H9 (cell line): ENCODE measurements at places on chromosomes 1 and 21. TPM values are rescaled to one million over a fixed set of nuclear protein-coding genes. Genes with fewer than 3 reads are reported as not detected.

SMIM1 gene
- 5.3 and 7.3 TPM in 2 replicates for total RNA-seq

- no peak for DNase-seq
These were observed 27.6 kb downstream of the COQ8A start for GRCh38 chr1:226967665-226968064.

- DNase-seq, result no peak
These were observed 13.8 kb upstream of the NLRP3 start for GRCh38 chr1:247402120-247402675.

- DNase-seq, result no peak
These were observed 14.4 kb upstream of the PSMG1 start for GRCh38 chr21:39197448-39198233.

FAM229A gene
- total RNA-seq, result 5.6 and 8.3 TPM in 2 replicates

- DNase-seq, result peak; percentile 19
These were observed 14.8 kb downstream of the MMEL1 start for GRCh38 chr1:2617971-2618470.

C1orf198 gene
- total RNA-seq, result 28.2 and 28.9 TPM in 2 replicates

IGSF9 gene
- total RNA-seq, result 11.3 and 12.3 TPM in 2 replicates

- DNase-seq, result no peak
These were observed 96.0 kb upstream of the DUSP10 start for GRCh38 chr1:221837896-221838295.

DNA sequence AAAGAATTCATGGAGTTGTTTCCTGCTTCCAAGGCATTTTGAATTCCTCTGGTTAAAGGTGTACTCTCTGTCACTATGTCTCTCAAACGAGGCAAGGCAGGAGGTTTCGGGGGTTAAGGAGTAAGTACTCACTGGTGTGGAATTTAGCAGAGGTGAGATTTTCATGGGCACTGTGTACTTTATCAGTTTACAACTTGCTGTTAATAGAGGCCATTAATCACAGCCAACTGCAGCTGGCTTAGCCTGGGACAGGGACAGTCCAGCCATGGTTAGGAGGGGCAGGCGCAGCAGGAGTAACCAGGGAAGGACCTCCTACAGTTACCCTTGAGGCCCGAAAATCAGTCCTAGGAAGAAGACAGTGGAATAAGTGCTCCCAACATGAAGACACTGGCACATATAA lies 18.1 kb upstream of the TMEM9 start:
- no peak for DNase-seq

DNA sequence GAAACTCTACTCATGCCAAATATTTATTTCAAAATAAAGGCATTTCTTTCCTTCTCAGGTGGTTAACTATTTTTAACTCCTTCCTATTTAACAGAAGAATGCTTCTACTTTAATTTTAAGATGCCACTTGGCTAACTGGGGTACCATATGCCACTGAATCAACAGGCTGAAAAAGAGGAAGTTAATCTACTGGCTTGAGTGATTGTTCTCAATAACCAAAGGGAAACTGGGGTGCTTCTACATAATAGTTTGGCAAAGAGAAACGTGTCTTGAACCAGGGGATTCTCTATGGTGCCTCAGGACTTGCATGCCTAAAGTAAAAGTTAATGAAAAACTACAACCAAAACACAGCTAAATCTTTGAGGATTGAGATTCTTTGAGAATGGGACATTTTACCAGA lies 142.6 kb downstream of the DENND1B start:
- DNase-seq, result no peak

GRCh38 chr1:223742856-223743517 lies 30.6 kb downstream of the CAPN2 start:
- no peak for DNase-seq

- DNase-seq, result peak; percentile 3
These were observed 141.6 kb upstream of the ETV3 start for GRCh38 chr1:157279802-157280140.

GRCh38 chr1:9292361-9293240 lies at the start of gene SPSB1:
TSS of gene SPSB1 (plus strand) at chr1:9292894. CDS start at chr1:9355892, 62,998 bp downstream.
- DNase-seq, result peak; percentile 73

GRCh38 chr21:42305707-42306147 lies 9.5 kb downstream of the TFF3 start:
- no peak for DNase-seq

DNA sequence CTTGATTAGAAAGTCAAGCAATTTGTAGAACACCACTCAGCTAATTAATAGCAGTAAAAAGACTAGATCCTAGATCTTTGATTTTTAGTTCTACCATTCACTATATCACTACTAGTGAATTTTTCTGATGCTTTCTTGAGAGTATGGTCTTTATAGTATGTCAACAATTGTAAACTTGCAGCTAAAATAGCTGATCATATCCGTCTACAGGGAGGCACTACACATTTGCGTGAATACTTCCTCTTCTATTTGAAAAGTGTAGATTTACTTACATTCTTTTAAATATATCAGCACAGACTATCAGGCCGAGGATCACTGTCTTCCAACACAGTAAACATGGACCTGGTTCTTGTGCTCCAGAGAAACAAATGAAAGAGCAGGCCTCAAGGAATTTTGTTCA lies 18.6 kb upstream of the PTPRC start:
- DNase-seq, result no peak

DNA sequence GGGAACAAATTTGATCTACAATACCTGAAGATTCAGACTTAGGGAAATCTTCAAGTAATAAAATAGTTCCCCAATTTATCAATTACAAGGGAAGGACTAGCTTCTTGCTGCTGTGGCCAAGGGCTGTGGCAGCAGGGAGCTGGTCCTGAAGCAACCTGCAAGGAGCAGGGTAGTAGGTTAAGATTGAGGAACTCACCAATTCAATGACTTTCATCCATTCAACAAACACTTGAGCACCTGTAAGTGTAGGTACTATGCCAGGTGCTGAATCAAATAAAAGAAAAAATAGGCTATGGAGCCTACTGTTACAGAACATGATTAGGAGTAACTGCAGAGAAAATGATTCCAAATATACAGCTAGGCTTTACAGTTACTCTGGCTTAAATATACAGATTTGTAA lies 64.2 kb upstream of the RBM34 start:
- no peak for DNase-seq

DNA sequence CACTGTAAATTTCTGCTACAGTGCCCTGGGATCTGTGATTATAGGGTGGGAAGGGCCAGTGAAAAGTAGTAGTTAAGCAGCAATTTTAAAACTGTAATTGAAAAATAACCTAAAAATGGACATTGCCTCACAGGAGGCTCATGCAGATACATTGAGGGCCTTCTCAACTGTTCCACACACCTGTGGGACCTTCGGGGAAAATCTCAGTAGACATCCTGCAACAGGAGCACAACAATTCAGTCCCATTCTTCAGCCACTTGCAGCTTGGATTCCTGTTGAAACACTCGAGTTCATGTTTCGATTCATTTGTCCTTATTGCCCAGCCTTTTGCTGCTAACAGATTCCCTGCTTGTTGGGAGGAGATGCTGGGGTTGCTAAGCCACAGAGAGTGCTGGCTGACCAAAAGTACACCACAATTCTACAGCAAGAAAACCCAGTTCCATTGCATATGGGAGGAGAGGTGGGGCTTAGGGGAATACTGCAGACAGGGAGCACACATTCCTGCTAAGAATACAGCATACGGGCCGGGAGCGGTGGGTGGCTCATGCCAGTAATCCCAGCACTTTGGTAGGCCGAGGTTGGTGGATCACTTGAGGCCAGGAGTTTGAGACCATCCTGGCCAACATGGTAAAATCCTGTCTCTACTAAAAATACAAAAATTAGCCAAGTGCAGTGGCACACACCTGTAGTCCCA lies 4.5 kb downstream of the TMCC2 start:
- no peak for DNase-seq

GRCh38 chr1:83845437-83846071 lies 153.4 kb downstream of the TTLL7 start:
- no peak for DNase-seq

GRCh38 chr1:87129038-87129437 lies 199.6 kb upstream of the LMO4 start:
- DNase-seq, result no peak

DNA sequence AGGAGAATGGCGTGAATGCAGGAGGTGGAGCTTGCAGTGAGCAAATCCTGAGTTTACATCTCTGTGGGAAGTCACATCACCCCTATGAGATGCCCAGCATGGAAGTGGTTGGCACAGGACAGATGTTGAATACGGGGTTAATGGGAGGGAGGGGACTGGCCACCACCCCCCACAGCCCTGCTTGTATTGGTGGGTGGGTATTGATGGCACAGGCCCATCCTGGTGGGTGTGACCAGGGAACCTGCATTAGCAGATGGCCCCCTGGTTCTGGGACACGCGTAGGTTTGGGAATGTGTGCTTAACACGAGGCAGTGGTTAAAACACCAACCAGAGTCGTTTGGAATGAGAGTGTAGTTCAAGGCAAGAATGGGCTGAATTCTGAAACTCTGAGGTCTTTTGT lies 117.9 kb downstream of the PRDM2 start:
- DNase-seq, result peak; percentile 20

DNA sequence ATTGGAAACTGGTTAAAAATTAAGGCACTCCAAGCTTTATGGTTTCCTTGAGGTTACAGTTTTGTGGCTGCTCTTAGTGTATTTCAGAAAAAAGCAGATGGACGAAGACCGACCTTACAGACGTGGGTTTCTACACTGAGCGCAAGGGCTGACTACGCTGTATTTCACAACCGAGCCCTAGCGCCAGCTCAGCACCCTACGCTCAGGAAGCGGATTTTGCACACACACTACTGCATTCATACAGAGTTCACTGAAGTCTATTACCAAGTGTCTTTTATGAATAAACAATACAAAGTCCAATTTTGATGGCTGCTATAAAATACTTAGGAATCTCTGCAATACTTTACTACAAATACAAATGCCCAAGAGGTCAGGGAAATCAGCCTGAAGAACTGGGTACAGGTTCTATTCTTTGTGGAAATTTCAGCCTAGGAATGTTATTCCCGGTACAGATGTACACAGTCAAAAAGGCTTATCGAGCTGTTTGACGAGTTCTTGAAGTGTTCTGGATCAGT lies 23.8 kb downstream of the PTTG1IP start:
- DNase-seq, result no peak

DNA sequence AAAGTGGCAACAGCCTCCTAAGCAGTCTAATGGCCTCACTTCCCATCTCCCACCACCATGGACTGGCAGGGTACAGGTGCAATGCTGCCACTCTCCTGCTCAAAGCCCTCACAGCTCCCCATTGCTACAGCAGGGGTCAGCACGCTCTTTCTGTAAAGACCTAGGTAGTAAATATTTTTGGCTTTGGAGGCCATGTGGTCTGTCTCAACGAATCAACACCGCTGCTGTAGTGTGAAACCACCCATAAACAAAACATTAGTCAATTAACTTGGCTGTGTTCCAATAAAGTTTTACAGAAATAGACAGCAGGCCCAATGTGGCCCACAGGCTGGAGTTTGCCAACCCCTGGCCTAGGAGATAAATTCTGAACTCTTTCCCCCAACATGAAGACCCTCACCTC lies 44.6 kb upstream of the TMEM125 start:
- DNase-seq, result no peak

C1orf167 gene
- 0.39 TPM in 1 of 2 replicates, not detected in the other for total RNA-seq

PCAT6 gene
- total RNA-seq, result 4.8 and 6.4 TPM in 2 replicates

- DNase-seq, result no peak
These were observed 276.6 kb downstream of the SETD4 start for GRCh38 chr21:35783721-35784120.

DNA sequence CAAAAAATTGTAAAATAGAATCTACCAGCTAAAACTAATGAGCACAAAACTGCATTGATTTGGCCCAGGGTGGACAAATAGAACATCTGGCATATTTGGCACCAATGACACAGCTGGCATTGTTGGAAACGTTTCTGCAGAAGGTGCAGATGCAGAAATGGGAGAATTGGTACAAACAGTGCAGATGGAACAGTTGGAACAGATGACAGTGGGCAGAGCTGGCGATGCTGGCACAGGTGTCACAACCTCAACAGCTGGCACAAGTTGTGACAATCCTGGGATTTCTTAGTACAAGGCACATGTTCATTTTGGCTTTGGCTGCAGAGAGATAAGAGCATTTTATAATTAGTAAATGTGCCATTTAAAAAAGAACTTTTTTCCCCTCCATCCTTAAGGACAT lies 91.1 kb upstream of the ZBTB18 start:
- DNase-seq, result no peak

GJA9 gene
- total RNA-seq, result not detected in 2 replicates
